ENCODE measurements at places on chromosomes 7 and 10. TPM values are rescaled to one million over a fixed set of nuclear protein-coding genes. Genes with fewer than 3 reads are reported as not detected.

The CTTNBP2 gene
- total RNA-seq, result not detected

The DBF4 gene
- 85.1 TPM for total RNA-seq

DNA sequence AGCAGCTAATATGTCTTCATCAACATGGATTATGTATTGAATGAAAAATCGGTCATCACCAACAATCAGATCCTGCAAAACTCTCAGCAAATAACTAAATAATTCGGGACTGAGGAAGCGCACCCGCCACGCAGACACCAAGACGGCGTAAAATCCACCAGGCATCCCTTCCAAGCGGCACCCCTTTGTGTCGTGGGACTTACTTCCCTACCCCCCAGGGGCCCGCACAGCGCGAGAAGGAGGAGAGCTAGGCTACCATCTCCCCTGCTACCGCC is 721 bp downstream of the ARL3 start:
- no peak for DNase-seq

DNA sequence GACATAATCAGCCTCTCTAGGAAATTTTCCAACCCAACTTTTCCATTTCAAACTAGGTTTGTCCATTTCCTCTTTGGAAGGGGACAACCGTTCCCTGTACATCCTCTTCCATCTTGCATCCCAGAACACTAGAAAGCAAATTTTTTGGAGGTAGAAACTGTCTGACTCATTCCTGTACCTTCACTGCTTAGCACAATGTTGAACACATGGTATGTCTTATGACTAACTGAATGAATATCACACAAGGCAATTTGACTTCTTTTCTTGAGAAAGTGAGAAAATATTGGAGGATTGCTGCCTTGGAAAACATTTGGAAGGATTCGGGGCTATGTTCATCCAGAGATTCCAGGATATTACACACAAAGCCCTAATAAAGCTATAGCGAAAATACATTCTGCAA is 289.1 kb downstream of the FGFR2 start:
- no peak for DNase-seq
